ENCODE measurements at places on chromosomes 5 and 9. TPM values are rescaled to one million over a fixed set of nuclear protein-coding genes. Genes with fewer than 3 reads are reported as not detected.

The SLC45A2 gene
- total RNA-seq, result 0.52 TPM

The C9orf50 gene
- total RNA-seq, result not detected

The PCDHGA10 gene
- 4.2 TPM for total RNA-seq

The CHD1 gene
- 50.6 TPM for total RNA-seq

The LEAP2 gene
- 2.1 TPM for total RNA-seq

The CAMK4 gene
- 4.7 TPM for total RNA-seq

The C9orf43 gene
- 0.52 TPM for total RNA-seq

The PTGES gene
- total RNA-seq, result 12.5 TPM

The SGCD gene
- total RNA-seq, result 73.6 TPM

The AQP7 gene
- total RNA-seq, result 6.3 TPM

The CD72 gene
- 2.1 TPM for total RNA-seq

Data from skeletal muscle tissue (tissue), 5 donors.